NCI-H2171 (cell line): ENCODE measurements at places on chromosomes 16 and 17.

DNA sequence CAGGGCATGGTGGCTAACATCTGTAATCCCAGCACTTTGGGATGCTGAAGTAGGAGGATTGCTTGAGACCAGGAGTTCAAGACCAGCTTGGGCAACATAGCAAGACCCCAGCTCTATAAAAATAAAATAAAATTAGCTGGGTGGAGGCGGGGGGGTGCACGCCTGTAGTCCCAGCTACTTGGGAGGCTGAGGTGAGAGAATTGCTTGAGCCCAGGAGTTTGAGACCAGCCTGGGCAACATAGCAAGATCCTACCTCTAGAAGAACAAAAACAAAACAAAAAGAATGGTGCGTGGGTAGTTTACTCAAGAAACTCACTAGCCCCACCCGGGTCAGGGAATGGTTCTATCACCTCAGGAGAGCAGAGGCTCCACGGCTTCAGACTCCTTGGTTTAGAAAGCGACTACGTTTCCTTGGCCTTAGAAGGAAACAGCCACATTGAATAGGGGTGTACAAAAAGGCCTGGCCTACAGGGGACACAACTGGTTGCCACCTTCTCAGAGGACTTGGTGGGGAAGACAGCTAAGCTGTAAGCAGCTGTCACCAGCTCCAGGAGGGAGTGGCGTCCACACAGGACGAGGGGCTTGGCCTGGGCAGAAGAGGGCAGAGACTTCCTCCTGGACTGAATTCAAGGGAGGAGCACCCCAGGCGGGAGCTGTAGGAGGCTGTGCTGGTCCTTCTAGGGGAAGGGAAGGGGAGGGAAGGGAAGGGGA, 716 bp downstream of the TK1 start:
- DNase-seq = no peak

- no peak for DNase-seq
Observed at GRCh38 chr17:82112181-82112913, 14.3 kb upstream of the FASN start.

DNA sequence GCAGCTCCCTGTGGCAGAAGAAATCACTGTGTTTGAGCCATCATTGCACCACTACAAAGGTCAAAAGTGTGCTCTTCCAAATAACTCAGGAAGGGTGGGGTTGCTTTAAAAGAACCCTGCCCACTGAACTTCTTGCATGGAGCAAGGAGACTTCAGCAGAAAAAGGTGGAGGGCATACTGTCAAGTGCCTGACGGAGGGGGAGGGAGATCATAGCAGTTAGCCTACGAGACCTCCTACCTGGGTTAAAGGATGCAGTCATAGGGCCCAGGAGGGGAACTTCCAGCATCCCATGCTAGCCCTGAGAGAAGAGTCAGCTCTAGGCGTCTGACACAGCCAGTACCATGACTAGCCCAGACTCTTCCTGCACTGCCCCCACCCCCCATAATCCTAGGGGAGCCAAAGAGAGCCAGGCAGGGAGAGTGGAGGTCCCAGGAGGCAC, 45.3 kb upstream of the MSI2 start:
- DNase-seq = no peak

DNA sequence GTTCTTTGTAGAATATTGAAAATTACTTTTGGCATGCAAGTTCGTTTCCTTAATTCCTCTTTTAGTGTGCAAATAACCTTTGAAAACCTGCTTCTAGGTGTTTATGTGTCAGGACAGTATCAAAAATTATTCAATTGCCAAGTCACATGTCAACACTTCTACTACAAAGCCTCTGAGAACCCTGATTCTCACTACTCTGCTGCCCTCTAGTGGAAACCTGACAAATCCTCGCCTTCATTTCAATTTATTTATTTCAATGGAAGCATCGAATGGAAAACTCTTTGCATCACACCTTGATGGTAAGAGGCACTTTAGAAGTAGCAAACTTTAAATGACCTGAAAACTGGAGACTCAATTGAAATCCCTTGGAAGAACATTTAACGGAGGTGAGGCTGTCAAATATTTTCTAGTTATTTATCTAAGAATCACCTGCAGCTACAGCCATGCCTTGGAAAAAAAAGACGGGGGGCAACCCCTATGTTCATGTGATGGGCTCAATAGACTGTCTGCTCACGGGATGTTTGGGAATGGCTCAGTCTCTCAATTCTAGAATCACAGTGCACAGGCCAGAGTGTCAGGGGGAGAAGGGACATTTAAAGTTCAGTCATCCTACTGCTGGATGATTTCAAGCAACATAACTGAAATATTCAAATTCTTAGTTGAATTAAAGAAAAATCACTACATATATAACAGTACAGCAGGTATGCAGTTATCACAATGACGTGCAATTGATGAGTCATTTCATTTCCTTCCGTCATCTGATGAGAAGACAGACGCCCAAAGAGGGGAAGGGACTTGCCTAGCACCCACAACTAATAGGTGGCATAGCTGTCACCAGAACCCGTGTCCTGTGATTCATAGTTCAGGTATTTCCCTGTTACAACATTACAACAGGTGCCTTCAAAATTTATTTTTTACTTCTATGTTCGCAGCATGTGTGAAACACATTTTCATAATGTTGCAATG, 563.9 kb downstream of the TOX3 start:
- peak; percentile 77 for DNase-seq

DNA sequence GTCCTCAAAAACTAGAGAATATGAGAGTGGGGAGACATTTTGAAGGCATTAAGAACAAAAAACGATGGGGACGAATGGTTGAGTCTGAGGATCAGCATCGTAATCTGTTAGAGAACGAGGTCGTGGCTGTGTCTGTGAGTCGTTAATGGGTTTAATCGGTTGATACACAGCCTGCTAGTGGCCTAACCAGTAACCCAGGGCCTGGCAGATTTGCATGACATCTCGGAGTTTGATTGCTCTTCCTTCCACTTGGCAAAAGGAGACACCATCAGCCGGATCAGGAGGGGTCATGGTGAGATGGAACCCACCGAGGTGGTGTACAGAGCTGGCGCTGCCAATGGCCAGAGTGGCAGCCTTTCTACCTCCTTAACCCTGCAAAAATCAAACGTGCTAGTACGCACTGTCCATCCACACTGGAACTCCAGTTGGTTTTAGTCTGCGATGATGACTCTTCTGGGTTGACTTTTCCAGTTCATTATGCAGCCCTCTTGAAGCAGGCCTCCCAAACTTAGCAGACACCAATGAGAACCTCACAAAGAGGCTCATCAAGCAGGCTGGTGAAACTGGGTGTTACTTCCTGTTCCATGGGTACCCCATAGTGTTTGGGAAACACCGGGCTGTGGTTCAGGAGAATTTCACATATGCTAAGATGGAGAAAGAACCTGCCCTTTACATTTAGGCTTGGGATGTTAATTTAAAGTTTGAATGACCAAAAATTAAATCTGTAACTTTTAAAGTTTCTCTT, 4.1 kb downstream of the HS3ST3B1 start:
- no peak for DNase-seq

GRCh38 chr16:66539623-66540469, 10.1 kb downstream of the TK2 start:
- no peak for DNase-seq

- DNase-seq = no peak
Observed at GRCh38 chr17:67422897-67423296, 45.8 kb downstream of the PITPNC1 start.

DNA sequence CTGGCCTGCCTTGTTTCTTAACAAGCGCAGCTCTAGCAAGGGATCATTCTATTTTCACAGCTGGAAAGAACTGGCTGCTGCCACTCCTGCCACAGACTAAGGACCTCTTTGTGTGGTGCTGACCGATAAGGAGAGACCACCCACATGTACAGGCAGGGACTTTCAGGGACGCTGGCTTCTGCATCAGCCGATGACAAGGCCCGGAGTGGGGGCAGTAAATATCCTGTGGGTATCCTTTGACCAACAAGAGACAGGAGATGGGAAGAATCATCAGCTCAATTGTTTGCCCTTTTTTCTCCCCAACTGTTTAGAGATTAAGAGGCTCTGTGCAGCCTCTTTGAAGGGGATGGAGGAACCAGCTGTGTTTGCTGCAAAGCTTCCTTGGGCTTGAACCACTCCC, 9.2 kb upstream of the ITPRIPL2 start:
- DNase-seq = no peak

DNA sequence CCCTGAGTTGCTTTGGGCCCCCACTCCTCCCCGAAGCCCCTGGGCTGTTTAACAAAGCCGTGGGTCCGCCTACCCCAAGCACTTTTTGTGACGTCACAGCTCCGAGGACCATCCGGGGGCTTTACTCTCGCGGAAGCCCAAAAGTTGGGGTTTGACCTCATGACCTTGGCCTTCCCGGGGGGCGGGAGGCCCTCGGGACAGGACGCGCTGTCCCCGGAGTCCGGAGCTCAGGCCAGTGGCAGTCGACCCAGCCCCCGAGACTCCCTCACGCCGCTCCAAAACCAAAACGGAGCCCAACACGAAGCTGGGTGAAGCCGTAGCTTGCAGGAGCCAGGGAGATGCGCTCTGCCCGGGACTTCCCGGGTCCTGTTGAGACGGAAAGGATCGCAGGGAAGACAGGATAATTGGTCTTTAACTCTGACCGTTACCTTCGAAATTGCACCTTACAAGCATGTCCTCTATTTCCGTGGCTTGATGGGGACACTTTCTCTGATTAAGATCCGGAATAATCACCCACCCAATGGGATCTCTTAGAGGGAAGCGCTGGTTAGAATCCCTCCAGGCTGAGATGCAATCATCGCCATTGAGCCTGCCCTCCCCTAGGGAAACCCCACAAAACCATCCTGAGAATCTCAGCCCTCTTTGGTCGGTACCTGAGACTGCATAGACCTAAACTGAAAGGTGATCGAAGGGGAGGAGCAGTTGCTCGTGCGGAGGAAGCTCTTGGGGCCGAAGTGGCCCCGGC, 4.9 kb upstream of the SOX9 start:
- no peak for DNase-seq

- DNase-seq = no peak
Observed at GRCh38 chr17:77151186-77151585, 10.4 kb downstream of the SEC14L1 start.

- DNase-seq = no peak
Observed at GRCh38 chr17:29595107-29595942, 2.4 kb downstream of the ANKRD13B start.

DNA sequence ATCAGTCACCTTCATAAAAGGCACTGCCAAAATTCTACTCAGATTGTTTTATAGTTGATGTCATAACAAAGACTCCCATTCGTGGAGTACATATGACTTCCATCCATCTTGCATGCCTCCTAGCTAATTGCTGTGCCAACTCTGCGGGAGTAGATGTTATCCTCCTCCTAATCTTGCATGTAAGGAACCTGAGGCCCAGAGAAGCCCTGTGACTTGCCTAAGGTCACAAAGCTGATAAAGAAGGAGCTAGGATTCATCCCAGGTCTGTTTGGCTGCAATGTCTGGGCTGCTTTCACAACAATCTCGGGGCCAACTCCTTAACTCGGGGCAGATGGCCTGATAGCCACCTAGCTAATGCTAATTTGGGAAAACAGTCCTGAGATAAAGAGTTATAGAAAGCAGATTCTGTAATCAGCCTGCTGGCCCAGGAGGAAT, 87.3 kb downstream of the YPEL2 start:
- no peak for DNase-seq

- DNase-seq = no peak
Observed at GRCh38 chr17:9408868-9409829, 166.5 kb downstream of the STX8 start.

DNA sequence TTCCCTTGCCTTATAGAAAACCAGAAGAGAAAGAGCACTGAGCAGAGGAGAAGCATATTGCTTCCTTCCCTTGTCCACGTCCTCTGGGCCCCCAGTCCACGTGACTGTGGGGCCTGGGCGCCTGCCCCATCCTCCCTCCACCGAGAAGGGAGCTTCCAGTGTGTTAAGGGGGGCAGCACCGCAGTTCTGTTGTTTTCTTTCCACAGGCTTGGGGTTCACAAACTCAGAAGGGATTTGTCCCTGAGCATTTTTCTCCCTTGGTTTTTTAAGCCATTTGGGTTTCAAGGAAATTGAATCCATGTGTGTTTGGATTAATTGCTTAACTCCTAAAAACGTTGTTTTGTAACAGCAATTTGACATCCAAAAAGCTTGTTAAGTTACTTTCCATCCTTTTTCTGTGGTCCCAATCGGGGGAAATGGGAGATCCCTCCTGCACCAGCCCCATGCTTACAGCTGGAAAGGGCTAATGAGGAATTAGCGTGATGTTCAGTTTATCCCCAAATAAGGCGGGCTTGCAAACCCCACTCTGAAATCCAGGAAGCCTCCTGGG, 347.5 kb upstream of the TNRC6C start:
- no peak for DNase-seq

DNA sequence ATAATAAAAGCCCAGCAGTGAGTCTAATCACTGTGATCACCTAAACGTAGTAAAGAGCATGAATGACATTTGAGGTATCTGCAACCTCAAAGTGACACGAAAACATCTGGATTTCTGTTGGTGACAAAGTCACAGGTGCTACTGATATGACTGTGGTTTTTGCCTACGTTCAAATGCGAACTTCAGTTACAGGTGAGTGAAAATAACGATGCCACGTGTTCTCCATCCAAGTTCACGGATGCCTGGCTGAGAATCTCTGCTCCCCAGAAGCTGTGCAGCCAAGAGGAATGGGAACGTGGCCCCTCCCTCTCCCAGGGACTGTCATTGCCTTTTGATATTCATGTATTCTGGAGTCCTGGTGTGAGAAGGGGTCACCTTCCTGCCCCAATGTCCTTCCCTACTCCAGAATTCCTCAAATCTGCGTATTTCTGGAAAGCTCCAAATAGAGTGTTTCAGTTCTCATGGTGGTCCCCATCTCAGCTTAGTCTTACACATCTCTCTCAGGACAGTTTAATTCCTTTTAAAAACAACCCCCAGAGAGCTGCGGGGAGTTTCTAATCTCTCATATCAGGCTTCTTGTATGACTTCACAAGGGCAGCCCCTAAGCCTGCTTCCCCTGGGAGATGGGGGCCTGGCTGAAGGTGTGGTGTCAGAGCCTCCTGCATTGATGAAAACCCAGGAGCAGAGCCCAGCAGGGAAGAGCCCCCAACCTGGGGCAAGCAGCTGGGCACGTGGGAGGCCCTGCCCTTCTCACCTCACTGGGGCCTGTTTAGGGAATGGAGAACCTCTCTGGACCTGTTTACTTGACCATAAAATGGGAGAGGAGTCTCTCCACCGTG, 25.8 kb downstream of the PIK3R5 start:
- no peak for DNase-seq

GRCh38 chr16:60203525-60204124, 1469.5 kb upstream of the GOT2 start:
- DNase-seq = no peak

DNA sequence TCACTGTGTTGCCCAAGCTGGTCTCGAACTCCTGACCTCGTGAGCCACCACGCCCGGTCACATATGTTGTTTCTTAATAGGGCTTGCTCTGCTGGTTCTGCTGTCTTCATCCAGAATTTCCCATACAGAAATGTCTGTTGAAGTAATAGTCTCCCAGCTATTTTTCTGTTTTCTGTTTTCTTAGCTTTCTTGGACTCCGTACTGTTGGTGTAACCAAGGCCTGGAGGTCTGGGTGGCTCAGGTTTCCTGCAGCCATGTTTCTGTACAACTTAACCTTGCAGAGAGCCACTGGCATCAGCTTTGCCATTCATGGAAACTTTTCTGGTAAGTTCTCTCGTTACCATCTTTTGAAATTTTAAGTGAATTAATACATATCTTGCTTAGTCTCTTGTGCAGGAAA, 2.8 kb downstream of the SF3B3 start:
- DNase-seq = no peak
